ENCODE measurements at places on chromosomes 7 and 10.

- no peak for DNase-seq
Observed at GRCh38 chr10:29876008-29876555, 183.3 kb downstream of the JCAD start.

DNA sequence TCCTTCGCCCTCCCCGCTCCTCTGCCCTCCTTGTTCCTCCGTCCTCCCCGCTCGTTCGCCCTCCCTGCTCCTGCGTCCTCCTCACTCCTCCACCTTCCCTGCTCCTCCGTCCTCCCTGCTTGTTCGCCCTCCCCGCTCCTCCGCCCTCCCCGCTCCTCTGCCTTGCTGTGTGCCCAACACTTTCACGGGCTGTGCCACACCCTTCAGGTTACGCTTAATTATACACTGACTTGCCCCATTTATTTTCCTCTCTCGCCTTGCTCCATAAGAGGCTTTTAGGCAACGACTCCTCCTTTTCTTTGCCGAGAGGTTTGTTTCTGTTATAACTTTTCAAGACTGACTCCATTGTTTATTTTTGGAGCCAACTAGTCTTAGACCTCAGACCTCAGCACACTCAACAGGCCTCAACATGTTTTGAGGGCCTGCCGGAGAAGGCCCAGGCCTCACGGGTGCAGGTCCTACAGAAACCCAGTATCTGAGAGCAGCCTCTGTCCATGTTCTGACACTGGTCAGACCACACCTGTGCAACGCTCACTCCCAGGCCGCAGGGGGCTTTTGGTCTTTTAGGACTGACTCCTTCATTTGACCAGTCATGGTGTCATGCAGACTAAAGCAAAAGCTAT lies 18.2 kb upstream of the PRKAG2 start:
- DNase-seq = no peak

DNA sequence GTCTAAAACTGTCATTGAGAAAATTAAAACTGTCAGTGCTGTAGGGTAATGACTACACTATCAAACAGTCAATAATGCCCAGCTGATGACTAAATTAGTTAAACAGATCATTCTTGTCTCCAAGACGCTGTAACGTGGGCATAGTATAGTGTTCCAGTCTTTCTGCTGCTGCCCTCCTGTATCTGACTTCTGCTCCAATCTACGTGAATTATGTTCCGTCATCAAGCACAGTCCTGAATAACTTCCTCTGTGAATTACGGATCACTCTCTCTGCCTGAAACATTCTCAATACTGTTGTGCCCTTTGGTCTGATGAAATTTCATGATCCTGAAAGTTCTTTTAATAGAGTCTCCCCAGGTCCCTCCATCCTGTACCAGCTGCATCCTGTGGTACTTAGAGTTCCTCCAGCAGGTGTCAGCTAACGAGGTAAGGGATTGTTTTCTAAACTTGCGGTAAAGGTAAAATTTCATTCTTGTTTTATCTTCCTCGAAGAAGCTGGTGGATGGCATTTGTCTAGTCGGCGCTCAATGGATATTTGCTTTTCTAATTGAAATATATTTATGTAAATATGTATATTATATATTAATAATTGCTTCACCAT lies 393.5 kb upstream of the ADARB2 start:
- DNase-seq = no peak

DNA sequence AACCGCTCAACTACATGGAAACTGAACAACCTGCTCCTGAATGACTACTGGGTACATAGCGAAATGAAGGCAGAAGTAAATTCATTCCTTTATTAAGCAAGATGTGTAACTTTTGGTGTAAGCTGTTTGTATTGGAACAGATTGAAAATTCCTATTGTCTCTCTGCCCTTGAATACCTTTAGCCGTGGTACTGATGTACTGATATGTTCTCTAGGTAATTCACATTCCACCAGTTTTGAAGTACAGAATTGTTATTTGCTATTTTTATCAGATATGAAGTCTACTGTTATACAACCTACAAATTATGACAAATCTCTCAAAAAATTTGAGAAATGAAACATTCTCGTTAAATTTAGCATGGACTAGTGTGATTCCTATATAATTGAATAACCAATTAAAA lies 17.7 kb downstream of the ZMYND11 start:
- DNase-seq = no peak

DNA sequence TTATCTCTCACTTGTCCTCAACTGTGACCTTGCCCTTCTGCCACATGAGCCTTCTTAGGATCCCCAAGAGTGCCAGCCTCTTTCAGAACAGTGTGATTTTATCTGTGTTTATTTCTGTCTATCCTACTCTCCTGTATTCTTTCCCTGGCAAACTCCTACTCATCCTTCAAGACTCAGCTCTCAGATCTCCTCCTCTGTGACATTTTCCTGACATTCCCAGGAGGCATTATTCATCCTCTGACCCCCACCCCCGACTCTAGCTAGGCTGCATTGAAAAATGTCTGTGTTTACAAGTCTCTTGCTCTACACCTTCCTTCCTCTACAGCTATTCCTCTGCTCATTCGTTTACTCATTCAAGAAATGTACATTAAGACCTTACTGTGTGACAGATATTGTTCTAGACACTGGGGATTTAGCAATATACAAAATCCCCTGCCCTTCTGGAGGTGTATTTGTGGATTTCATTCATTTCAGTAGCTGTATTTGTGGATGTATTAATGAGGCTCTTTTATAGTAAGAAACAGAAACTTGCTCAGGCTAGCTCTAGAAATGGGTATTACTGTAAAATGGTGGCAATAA lies 61.4 kb upstream of the COMTD1 start:
- DNase-seq = no peak

DNA sequence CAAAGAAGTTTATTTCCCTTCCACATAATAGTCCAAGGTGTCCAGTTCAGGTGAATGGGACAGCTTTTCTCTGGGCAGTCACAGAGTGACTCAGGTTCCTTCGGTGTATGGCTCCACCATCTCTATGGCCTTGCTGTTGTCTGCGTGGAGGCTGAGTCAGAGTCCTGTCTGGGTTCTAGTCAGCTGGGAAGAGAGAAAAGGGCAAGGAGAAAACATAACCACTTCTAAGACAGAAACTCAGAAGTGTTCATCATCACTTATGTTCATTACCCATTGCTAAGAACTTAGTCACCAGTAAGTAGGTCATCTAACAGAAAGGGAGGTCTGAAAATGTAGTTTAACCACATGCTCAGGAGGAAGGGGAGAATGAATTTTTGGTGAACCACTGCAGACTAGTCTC lies 32.4 kb upstream of the CCDC7 start:
- DNase-seq = no peak

GRCh38 chr7:1559626-1560590 lies 3.9 kb upstream of the TMEM184A start:
- no peak for DNase-seq

- DNase-seq = no peak
Observed at GRCh38 chr7:149321978-149322541, 60.1 kb downstream of the ZNF783 start.

GRCh38 chr10:123904834-123905409 lies 13.3 kb upstream of the CPXM2 start:
- peak; percentile 27 for DNase-seq

DNA sequence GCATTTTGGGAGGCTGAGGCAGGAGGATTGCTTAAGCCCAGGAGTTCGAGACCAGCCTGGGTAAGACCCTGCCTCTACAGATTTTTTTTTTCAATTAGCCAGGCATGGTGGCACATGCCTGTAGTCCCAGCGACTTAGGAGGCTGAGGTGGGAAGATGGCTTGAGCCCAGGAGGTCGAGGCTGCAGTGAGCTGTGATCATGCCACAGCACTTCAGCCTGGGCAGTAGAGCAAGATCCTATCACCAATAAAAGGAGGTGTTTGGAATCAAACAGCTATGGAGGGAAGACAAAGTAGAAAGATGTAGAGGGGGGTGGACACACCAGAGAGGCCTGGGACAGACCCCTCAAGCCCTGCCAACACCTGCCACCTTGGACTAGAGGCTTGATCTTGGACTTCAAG lies 9.1 kb upstream of the TNRC18 start:
- no peak for DNase-seq

- no peak for DNase-seq
Observed at GRCh38 chr7:24727154-24728120, 29.8 kb downstream of the GSDME start.

DNA sequence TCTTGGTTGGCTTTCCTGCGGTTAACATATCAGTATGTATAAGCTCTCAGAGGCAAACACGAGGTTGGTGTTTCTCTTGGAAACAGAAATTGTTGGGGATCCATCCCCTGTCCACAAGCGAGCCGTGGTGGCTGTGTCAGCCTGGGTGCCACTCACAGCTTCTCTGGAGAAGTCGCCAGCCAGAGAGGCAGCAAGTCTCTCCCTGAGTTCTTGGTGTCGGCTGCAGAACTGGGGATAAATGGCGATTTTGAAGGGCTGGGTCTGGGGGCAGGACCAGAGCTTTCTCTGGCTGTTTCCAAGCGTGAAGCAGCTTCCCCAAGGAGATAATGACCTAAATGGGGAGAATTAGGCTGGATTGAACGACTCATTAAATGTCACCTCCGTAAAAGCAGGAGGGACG lies 335.3 kb downstream of the GLRX3 start:
- no peak for DNase-seq

DNA sequence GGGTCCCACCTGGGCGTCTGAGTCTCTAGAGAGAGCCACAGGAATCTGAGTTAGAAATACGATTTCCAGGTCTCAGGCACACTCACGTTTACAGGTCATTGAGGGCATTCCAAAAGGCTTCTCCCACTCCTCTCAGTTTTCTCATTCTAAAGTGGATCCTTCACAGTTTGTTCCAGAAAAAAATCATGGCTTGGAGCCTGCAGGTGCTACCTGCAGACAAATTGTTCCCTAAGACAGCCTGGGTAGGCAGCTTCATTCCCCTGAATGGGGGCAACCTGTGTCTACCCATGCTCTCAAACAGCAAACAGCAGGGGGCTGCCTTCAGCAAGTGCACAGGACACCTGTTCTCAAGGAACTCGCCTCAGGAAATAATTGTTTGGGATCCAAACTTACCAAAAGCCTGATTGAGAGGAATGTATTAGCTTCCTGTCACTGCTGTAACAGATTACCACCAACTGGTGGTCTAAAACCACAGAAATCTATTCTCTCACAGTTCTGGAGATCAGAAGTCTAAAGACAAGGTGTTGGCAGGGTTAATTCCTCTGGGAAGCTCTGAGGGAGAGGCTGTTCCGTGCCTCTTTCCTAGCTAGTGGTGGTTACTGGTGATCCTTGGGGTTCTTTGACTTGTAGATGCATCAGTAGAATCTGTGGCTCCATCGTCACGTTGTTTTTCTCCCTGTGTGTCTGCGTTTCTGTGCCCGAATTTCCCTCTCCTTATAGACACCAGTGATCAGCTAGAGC lies 117.2 kb downstream of the RAB11FIP2 start:
- DNase-seq = no peak

DNA sequence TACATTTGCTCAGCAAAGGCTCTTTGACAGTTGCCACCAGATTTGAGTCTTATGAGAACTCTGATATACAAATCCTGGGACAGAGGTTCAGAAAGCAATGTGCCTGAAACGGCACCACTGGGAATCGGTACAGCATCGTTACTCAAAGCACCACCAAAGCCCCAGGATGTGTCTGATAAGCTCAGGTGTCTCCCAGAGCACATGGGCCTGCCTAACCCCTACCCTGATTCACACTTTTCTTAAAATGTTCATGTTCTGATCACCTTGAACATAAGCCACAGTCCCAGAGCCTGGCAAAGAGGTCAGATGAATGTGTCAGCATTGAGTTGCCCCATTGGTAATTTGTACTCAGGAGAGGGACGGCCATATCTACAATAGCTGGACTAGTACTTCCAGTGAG lies 545.8 kb upstream of the AUTS2 start:
- no peak for DNase-seq

DNA sequence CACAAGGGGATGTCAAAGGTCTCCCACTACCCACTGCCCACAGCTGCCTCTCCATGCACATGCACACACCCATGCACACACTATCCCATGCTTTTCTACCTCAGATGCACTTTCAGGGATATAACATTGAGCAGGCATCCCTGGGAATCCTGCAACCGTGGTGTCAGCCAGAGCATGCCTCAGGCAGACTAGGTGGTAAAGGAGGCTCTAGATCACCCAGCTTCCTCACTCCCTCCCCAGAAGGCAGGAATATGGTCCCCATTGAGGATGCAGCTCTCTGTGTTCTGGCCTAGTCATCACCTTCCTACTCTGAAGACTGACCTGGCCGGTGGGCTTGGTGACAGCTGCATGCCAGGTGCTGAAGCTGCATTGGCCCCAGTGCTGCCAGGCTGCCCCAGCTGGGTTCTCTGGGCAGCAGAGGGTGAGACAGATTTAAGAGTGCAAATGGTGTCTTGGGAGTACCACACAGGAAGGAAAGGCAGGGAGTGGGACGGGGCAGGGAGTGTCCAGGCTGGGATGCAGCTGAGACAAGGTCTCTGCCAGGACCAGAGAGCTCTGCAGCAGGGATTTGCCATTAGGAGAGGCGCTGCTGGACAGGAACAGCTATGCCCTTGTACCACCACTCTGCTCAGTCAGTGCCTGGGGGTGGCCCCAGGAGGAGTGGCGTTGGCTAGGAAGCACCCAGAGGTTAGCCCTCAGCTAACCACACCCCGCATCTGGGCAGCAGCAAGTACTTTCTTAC lies 53.4 kb upstream of the GDF10 start:
- DNase-seq = no peak

DNA sequence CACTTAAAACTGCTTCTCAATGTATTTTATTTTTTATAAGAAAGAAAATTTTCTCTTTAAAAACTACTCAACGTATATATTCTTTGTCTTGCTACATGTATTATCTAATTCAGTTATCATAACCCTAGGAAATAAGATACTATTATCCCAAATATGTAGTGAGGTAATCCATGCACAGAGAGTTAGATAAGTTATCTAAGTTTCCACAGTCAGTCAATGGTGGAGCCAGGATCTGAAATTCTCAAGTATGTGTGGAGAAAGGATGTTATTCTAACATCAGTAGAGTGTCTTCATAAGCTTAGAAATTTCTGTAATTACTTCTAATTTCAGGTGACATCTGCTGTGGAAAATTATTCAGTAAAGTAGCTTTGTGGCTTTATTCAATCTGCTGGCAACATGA lies 239.9 kb downstream of the CSTF2T start:
- no peak for DNase-seq

DNA sequence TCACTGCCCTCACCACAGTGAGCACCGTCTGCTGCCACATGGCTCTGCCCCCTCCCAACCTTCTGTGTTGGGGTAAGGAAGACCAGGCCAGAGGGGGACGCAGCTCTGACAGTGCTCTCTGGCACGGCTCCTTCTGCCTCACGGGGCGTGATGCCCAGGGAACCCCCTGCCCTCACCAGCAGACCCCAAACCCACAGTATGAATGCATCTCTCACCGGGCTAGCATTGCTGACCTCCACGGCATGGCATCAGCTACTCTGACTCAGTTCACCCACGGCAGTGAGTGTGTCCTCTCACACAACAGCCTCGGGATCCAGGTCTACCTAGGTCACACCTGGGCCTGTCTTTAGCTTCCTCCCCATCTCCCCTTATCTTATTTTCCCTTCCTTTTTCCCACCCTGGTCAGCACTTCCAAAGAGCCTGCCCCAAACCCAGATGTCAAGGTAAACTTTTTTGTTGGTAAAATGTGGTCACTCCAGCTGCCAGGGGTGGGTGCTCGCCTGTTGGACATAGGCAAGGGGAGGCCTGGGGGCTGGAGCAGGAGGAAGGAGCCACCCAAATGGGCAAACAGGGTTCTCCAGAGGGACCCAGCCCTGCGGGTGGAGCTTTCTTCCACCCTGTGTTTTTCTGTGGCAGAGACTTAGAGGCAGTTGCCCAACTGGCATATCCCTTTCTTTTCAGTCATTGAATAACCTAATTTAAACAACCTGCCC lies 4.4 kb downstream of the CALML3 start:
- no peak for DNase-seq

Data from NCI-H510A treated with DMSO at 0.1 percent for 48 hours (cell line).